ENCODE measurements at places on chromosomes 4 and X.

DNA sequence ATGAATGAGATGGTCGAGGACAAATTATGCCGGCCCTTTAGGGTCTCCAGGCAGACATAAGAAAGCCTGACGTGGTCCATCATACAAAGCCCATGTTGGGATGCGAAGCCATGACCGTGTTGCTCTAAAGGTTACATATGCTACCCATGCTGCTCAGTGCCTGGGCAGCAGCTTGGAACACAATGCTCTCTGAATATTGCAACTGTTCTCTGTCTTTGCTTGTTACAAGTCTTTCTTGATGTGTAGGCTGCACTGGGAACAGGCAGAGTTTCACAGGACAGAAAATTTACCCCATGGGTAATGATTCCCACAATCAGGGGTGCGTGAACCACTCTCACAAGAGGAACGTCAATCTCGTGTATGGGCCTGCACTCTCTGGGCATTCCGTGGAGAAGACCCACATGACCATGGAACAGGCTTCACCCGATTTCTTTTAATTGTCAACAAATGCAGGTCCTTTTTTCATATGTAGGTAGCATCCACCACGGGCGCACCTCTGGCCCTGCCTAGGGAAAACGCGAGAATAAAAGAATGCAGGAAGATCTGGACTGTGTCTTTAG is 66.3 kb downstream of the NBDY start:
- DNase-seq, result no peak

DNA sequence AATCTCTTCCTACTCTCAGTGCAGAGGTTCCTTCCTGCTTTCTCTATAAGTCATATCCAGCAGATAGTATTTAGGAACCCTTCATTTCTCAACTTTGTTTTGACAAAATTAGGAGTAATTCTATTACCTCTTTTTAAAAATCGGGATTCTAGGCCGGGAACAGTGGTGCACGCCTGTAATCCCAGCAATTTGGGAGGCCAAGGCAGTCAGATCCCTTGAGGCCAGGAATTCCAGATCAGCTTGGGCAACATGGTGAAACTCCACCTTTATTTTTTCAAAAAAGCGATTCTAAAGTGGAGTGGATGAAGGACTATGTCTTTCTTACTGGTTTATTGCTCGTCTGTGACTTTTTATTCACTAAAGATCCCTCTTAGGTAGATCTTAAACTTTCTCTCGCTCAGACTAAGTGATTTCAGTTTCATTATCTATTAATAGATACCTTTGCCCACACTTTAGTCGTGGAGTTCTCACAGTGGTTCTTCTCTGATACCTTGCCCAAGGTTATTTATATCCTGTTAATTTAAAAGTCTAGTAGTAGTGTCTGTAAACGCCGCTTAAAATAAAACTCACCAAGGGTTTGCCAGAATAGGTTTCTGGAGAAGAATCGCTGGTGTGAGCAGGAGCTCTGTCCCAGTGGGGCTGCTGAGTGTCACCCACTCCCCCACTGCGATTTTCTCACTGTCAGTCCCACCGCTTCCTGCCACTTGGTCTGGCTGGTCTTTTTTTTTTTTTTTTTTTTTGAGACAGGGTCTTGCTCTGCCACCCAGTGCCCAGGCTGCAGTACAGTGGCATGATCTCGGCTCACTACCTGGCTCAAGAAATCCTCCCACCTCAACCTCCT is 27.0 kb upstream of the TMEM131L start:
- DNase-seq, result no peak

- DNase-seq, result peak; percentile 4
Observed at GRCh38 chrX:107549504-107549903, 78.8 kb upstream of the PRPS1 start.

- no peak for DNase-seq
Observed at GRCh38 chr4:1112174-1112820, 1.1 kb downstream of the RNF212 start.

DNA sequence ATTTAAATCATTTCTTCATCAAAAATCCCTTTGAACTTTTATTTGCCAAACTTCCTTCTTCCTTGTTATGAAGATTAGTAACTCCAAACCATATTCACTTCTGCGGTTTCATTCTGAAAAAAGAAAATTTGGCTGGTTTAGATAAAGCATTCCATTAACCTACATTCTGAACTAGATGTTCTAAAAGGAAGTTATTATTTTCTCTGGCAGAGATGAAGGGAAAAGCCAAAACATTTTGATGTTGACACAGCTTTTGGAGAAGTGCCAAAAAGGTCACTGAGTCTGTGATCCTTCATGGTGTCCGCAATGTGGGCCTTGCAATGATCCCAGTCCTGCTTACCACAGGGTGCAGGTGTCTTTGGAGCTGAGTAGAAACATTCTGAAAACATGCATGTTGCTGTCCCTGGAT is 36.0 kb downstream of the CXCL8 start:
- DNase-seq, result no peak

DNA sequence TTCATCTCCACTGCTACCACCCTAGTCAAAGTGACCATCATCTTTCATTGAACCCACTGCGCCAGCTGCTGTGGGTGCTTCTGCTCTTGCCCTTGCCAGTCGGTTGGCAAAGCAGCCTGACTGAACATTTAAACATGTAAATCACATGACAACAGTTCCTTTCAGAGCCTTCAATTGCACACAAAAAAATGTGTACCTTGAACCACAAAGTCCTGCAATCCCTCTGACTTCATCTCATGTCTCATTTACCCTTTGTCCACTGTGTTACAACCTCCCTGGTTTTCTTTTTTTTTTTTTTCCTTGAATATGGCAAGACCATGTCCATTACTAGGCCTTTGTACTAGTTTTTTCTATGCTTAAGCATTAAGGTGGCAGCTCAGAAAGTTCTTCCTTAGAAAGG is 183.5 kb downstream of the GBA3 start:
- DNase-seq, result no peak

DNA sequence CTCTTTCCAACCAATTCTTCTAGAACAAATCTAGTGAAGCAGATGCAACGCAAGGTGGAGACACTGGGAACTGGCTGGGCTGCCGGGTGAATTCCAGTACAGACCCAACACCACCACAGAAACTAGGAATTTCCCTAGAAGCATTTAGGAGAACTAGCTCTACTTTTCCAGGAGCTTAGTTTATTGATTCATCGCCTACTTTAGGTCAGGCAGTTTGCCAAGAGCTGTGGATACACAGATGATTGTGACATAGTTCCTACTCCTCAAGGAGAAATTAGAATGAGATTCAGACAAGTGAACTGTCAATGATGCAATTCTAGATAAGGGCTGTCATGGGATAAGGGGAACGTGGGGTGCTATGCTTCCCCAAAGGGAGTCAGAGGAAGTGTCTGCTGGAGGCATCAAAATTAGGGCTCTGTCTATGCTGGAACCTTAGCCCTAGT is 350.0 kb downstream of the CAMK2D start:
- DNase-seq, result no peak

- no peak for DNase-seq
Observed at GRCh38 chrX:41180194-41180908, 95.1 kb downstream of the USP9X start.

DNA sequence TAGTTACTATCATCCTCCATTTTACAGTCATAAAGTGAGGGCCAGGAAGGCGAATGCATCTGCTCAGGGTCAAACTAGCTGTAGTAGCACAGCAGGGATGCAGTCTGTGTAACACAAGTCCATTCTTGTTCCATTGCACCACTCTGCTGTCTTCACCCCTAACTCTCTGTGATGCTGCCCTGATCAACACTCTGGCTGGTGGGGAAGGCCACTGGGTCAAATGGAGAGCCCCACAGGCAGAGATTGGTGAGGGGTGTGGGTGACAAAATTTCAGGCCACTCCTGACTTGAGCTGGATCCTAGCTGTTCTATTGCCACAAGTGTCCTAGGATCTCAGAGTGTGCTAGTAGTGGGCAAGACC is 136.5 kb downstream of the PJA1 start:
- no peak for DNase-seq

- no peak for DNase-seq
Observed at GRCh38 chr4:164192844-164193243, 561.1 kb upstream of the SMIM31 start.

GRCh38 chrX:152824841-152825374 is 5.6 kb downstream of the CETN2 start:
- DNase-seq, result no peak

DNA sequence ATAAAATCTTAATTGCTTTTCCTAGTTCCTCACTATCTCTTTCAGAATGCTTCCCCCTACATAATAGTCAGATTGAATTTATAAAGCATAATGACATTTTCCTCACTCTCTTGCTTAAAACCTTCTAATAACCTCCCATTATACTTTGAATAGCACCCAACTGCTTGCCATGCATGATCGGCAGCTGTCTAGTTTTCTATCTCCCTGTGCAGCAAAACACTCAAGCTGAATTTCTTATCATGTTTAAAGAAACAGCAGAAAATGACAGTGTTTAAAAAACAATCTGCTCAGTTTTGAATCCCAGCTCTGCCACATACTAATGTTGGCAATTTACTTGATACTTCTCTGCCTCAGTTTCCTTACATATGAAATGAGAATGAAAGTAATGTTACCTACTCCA is 947.1 kb upstream of the HS3ST1 start:
- DNase-seq, result no peak

- DNase-seq, result no peak
Observed at GRCh38 chrX:110734894-110735541, 60.6 kb downstream of the CHRDL1 start.

GRCh38 chr4:121164291-121164690 is at the start of gene TNIP3:
TNIP3 (minus strand) TSS chr4:121164321; CDS start chr4:121164125, 196 bp downstream.
- no peak for DNase-seq

GRCh38 chr4:24624381-24624780 is 40.0 kb upstream of the DHX15 start:
- DNase-seq, result no peak

DNA sequence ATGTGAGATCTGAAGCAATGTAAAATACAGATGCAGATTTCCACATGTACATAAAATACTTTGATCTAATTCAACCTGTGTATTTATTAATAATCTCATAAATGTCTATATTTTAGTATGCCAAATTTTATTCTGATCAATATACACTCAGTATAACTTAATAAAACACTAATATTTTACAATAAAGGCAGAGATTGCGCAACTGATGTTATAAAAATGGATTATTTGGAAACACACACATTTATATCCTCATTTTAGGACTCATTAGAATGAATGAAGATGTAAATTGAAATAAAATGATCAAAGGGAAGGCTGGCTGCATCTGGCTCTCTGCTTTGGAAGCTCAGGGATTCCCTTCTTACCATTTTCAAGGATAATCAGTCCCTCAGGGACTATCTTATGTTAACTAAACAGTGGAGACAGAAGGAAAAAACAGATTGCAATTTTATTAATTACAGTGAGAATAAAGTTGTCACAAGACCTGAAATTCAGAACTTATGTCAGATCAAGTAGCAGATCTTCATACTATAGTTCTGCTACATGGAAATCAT is 900.9 kb upstream of the EPHA5 start:
- no peak for DNase-seq

- DNase-seq, result no peak
Observed at GRCh38 chrX:143500751-143501150, 16.5 kb downstream of the SPANXN3 start.

GRCh38 chr4:41477181-41477905 is 60.6 kb upstream of the LIMCH1 start:
- DNase-seq, result no peak

- DNase-seq, result no peak
Observed at GRCh38 chrX:87515836-87516235, 1.8 kb upstream of the KLHL4 start.

DNA sequence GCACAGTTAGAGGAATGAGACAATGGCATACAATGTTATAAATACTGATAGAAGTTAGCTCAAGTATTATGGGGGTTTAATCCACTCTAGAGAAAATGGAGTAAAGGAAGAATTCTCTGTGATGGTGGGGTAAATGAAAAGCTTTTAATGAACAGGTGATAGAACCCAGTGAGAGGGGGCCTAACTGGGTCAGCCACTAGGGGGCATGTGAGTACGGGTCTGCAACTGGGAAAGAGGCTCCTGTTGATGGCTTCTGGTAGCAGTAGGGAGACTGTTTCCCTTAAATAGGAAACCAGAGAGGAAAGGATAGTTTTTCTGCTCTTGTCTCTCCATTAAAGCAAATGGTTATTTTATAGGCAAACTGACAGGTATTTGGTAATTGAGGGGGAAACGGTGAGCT is 132.8 kb upstream of the GPR101 start:
- no peak for DNase-seq

GRCh38 chr4:157964463-157964862 is 208.4 kb downstream of the GASK1B start:
- DNase-seq, result no peak

DNA sequence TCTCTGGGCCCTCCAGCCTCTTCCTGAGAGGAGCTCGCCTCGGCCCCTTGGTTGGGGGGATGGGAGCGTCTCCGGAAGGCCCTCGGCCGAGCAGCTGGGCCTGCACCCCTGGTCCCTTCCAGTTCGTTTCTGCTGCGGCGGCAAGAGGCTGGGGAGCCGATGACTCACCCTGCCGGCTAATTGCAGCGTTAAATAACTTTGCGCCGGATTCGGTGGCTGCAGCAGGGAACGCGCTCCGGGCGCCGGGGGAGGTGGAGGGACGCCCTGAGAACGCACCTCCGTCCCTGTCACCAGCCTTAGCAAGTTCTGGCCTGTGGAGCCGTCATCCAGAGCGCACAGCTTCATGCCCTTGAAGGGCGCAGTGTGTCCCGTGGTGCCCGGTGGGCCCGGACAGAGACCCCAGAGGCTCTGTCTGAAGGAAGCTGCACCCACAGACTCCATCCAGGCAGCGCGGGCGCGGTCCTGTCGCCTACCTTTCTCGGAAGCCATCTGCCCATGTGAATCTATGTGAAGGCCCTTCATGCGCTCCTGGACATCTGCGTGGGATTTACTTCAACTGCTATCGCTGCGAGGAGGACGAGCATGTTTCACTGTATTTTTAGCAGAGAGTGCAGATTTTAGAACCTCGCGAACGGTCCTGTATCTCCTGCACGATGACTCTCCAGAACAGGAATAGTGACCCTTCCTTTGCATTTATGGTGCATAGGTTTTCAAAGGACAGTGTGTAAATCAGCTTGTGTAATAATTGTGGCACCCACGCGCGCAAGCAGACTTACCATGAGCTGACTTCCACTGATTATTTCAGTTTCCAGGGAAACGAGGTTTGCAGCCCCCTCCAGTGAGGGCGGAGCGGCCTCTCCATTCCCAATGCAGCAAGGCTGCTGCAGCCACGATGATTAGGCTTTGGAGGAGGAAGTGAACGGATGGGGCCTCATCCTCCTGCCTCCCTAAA is 1.7 kb upstream of the TMEM271 start:
- no peak for DNase-seq

- no peak for DNase-seq
Observed at GRCh38 chr4:159296061-159296460, 193.2 kb downstream of the RAPGEF2 start.

DNA sequence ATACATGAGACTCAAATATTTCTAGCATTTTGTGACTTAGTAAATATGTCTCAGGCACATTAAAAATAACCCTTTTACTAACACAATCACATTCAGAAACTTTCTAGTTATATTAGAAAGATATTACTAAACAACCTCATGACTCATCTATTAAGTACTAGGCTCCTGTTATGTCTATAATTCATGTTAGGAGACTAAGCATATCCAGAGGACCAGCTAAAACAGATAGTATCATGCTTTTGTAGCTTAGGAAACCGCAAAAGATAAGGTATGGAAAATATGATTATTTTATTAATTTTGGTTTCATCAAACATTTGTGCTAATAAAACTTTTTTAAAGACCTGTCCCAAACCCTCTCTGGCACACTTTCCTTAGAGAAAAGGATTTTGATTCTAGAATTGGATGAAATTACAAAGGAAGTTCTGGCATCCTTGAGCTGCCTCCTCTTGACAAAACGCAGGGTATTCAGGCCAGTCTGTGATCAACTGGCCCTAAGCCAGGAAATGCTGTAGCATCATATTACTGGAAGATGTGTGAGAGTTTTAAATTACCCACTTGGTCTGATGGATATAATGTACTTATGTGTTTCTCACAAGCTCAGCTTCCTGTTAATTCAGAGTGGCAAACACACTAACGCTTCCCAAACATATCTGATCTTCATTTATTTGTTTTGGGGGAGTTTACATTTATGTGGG is 60.4 kb downstream of the NRK start:
- DNase-seq, result no peak

All from T-helper 22 cell (primary cell).